ENCODE measurements at places on chromosomes 6 and 20.

DNA sequence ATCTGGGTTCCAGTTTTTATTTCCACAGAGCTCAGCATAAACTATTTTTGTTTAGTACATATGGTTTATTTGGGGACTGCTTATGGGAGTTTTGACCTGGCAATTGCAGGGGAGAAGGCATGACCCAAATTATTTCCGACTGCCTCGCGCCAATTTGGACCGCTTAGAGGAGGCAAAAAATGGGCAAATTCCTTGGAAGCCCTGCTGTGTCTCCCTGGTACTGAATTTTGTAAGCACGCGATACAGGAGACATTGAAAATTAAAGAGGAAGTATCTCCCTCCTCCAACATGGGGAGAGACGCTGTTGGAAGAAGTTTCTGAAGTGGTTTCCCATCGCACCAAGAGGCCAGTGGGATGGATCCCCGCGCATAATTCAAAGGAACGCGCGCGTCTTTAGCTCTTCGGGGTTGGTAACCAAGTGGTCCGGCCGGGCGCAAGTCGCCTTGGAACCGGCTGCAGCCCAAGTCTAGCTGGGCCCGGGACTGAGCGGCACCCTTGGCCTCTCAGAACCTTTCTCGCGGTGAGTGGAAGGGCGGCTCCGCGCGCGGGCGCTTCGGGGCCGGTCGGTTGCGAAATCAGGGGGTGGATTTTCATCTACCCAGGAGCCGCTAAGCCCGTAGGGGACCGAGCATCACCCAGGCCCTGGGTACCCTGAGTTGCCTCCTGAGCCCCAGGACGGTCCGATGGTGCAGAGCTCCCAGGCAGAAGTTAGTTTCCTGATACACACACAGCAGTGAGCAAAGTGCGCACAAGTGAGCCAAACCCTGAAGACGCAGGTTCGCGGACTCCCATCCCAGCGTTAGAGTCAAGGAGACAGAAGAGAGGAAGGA is 6.2 kb downstream of the NKX2-2 start:
- no peak for DNase-seq

DNA sequence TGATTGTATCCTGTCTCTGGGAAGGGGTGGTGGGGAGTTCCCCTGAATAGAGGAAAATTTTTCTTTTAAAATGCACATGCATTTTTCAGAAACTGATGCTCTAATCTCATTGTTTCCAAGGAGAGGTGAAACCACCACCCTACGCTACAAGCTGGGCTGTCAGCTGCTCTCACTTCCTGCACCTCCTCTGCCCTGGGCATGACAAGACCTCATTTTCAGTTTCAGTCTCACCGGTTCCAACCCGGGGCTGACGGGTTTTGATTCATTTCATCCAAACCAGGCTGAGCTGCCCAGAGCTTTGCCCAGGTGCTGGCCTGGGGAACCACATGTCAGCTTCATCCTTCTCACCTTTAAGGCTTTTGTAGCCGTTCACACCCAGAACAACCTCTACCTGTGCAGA is 99.7 kb downstream of the EYA2 start:
- DNase-seq, result peak; percentile 57

DNA sequence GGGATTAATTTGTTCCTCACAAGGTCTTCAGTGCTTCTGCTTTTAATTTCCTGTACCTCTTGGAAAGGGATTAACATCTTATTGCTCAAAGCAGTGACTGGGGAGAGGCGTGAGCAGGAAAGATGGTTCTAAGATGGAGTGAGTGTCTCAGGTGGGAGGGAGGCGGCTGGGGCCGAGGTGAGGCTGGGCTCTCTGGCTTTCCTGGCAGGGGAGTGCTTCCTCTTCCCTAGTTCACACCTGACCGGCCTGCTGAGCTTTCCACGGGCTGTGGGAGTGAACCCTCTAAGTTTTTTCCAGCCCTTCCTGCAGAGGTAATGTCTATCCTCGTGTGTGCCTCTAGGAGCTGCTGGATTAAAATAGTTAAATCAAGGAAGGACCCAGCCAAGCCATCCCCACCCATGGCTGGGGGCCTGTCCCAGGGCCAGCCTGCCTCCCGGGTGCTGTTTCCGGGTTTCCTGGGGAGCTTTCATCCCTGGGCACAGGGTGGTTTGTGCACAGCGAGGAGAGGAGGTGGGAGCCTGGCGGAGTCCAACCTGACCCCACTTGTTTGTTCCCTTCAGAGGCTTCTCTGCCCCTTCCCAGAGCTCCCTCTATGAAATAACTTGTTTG is 179.1 kb downstream of the TFAP2C start:
- no peak for DNase-seq

- DNase-seq, result no peak
These were observed 37.8 kb downstream of the RAB44 start for GRCh38 chr6:36735110-36736071.

- no peak for DNase-seq
These were observed 60.9 kb downstream of the PGM3 start for GRCh38 chr6:83132121-83132520.

DNA sequence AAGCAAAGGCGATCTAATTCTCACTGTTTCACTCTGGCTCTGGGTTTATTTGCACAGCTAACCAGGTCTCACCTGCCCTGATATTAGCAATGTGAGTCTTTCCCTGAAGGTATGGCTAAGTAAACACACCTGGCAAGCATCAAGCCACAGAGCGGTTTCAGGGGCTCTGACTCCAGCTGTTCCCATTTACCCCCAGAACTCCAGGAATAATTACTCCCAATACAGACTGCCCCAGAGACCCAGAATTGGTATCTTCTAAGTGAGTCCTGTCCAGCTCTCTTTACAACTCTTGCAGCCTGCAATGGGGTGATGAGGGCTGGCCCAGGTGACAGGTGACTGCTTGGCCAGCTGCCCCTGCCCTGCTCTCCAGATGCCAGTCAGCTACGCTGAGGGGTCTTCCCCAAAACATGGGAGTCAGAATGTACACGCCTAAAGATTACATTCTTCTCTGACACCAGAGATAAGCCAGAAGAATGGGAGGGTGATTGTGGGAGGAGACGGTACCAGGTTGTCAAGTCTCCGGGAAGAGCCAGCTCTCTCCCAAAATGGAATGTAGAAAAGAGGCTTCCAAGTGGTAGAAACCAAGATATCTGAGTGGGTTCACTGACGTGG is 4.9 kb upstream of the LRRN4 start:
- DNase-seq, result no peak

DNA sequence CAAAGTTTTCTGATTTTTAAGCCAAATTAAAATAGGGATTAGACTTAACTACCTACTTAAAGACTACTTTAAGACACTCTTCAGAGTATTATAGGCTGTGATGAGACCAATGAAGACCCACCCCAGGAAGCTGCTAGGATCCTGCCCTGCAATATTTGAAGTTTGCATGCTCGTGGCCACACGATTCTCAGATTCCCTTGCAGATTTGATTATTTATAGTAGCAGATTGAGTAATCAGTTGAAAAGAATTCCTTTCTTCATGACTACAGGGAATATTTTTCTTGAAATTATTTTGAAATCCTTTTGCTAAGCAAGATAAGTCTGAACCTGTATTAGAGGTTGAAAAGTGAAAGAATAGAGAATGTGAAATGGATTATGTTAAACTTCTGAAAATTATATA is 122.3 kb downstream of the B3GAT2 start:
- no peak for DNase-seq

- no peak for DNase-seq
These were observed 112.2 kb upstream of the HEY2 start for GRCh38 chr6:125637207-125637606.

- DNase-seq, result no peak
These were observed 7.7 kb upstream of the KLHL31 start for GRCh38 chr6:53673162-53673727.

DNA sequence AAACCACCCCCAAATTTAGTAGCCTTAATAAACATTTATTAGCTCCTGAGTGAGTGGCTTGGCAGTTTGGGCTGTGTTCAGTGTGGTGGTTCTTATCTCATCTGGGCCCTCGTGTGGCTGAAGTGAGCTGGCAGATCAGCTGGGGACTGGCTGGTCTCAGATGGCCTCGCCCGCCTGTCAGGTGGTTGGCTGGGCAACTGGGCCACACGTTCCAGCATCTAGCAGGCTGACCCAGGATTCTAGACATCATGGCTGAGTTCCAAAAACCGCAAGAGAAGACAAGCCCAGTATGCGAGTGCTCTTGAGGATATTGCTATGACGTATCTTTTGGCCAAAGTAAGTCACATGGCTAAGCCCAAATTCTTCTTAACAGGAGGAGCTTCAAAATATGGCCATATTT is 28.9 kb downstream of the EIF2S2 start:
- DNase-seq, result no peak

DNA sequence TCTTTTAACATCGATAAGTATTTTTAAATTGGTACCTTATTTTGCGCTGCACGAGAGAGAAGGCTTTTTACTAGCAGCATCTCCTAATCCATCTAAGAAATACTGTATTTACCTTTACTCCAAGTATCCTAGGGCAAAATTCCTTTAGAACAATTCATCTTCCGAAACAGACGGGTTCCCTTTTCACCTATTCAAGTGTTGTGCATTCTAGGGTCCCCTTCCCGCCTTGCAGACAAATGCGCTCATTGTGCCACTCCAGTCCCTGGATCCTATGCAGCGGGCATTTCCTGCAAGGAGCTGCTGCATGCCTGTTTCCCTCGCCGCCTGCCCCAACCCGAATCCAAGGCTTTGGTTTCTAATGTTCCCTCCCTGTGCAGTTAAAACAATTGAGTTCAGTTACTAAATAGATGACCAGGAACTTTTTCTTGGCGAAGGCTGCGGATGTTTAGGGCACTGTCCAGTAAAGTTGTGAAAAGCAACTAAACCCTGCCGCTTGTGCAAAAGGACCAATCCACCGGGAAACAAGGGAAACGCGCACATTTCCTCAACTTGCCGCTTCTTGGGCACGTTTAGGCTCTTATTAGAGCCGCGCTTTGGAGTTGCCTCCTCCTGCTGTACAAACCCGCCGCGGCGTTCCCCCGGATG is 556 bp upstream of the SCAF8 start:
- DNase-seq, result no peak

DNA sequence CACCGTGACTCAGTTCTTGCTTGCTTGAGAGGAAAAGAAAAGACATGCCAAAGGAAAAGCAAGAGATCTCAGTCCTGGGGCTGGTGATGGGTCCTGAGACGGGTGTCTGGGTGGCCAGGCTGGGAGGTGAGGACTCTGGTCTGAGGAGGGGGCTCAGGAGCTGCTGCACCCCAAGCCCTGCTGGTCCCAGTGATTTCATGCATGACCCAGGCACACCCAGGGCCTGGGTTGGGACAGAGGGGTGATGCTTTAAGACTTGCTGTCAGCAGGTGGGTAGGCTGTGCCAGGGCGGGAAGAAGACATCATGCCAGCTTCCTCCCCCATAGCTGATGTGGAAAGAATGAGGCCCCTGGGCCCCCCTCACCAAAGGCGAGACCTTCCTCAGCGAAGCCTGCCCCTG is 65.1 kb upstream of the PMEPA1 start:
- no peak for DNase-seq

DNA sequence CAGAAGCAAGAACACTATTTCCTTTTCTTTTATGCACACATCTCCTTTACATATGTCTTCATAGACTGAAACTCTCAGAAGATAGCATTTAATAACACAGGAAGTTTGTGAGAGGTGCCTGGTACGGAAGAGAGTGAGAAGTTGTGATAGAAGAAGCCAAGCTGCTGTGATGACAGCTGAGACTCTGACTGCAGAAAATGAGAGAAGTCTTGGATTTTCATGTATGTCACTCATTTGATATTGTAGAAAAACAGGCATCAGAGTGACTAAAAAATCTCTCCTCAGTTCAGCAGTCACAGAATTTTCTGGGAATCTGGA is 154.9 kb upstream of the BMP2 start:
- no peak for DNase-seq

- DNase-seq, result no peak
These were observed 19.0 kb upstream of the SERINC3 start for GRCh38 chr20:44540834-44541233.

GRCh38 chr6:34093854-34094430 is 51.9 kb downstream of the GRM4 start:
- no peak for DNase-seq

DNA sequence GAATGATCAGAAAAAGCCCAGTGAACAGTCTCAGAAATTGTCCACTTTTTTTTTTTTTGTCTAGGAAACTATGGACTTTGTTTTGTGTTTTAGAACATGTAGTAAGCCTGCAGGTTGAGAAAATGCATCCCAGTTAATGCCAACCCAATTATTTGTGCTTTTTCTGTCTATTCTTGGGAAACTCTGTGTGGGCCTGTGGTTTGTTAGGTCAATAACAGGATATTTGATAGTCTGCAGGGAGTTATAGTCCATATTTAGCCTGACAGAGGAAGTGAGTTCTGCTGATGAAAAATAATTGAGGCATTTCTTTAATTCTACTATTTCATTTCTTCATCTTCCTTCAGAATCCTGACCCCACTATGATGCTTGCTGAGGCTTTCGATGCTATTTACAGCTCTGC is 154.0 kb upstream of the LAMP5 start:
- DNase-seq, result no peak

DNA sequence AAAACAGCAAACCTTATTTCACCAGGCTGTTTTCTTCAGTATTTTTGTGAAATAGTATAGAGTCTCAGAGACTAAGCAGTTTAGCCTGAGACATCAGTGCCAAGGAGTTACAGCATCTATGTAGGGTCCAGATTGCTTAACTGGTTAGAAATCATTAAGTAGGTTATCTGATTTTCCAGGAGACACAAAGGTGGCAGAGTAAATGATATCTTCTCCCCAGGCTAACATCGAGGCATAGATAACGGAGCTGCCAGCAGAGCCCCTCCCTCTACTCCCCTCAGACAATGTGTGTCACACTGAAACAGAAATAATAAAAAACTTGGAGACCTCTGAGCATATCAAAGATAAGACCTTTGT is 473.0 kb upstream of the CITED2 start:
- no peak for DNase-seq

GRCh38 chr20:36308353-36308752 is 2.2 kb downstream of the DLGAP4 start:
- no peak for DNase-seq

DNA sequence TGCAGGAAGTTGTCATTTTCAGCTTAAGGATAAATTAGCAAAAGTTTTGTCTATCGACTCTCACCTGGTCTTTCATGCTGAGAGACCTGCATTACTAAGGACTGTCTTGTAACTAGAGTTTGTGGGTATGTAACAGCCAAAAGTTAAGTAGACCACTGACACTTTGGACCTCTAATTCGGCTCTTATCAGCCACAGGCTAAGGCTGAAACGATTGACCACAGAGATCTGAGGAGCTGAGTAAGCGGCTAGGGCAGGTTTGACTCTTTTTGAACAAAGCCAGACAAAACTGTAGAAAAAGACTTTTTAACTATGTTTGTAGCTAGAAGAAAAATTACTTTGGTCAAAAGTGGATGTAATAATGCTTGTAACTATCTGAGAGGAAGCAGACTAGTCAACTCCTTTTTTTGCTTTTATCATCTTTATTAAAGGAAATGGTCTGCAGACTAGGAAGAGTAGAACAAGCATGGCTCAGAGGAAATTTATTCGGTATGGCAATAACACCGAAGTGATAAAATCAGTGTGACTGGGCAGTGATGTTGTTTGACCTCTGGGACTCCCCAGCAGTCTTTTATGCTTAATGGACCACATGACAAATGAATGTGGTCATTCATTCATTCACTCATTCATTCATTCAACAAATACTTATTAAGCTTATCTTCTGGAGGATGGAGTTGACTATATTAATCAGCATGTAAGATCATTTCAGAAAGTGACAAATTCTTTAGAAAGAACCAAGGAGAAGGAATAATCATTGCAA is 725.0 kb upstream of the HS3ST5 start:
- no peak for DNase-seq

All from stimulated activated CD4-positive, alpha-beta T cell treated with anti-CD3 and anti-CD28 coated beads, Interleukin-1b, Interleukin-23, amount 100 ng/mL, for 24 hours (primary cell).